ENCODE measurements at places on chromosomes 6 and 20.
A peak's percentile ranks its signal among the peaks of the same experiment; 100 is the strongest.

DNA sequence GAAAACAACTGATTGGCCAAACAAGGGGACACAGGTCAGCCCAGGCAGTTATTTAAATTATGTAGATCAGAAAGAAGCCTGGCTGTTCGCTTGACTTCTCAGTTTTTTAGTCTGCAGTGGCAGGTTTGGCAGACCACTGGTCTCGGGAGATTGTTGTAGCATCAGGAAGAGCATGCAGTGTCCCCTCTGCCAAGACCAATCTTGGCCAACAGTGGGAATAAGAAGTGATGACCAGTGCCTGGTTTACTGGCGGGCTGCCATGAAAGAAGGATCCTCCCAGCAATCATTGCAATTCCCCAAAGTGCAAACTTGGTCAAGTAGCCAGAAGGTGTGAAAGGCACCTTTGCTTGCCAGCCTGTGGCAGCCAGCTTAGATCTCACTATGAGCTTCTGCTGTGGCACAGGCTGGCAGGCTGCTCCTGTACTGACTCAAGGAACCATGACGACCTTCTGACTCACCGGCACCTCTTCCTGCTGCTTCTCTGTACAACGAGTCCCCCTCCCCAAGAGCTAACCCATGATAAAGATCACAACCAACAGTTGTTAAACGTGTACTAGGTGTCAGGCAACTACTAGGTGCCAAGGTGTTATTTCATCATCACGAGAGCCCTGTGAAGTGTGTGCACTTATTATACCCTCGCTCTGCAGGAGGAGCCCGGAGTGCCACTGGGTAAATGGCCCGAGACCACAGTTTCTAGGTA is 76.8 kb upstream of the DUSP22 start:
- peak; percentile 45 for DNase-seq

GRCh38 chr6:127566119-127566518 is 10.9 kb upstream of the C6orf58 start:
- DNase-seq: no peak

- DNase-seq: no peak
Measured at GRCh38 chr6:24883618-24884017, 52.1 kb downstream of the RIPOR2 start.

DNA sequence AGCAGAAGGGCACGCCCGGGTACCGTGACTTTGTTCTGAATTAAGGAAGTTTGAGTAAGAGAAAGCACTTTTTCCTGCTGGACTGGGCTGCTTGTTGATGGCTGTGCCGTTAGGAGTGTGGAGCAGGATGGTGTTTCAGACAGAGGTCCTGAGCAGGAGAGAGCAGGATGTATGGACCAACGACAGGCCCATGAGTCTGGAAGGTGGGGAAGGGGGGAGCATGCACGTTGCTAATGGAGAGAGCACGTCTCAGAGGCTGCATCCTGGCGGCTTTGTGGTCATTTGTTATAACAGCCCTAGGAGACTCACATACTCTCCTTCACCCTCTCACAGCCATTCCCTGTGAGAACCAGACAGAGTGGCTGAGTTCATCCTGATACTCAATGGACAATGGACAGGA is 56.8 kb downstream of the PHACTR3 start:
- DNase-seq: no peak

GRCh38 chr6:44933108-44933507 is 395.0 kb upstream of the RUNX2 start:
- no peak for DNase-seq
